ENCODE measurements at places on chromosomes 2 and 18.

DNA sequence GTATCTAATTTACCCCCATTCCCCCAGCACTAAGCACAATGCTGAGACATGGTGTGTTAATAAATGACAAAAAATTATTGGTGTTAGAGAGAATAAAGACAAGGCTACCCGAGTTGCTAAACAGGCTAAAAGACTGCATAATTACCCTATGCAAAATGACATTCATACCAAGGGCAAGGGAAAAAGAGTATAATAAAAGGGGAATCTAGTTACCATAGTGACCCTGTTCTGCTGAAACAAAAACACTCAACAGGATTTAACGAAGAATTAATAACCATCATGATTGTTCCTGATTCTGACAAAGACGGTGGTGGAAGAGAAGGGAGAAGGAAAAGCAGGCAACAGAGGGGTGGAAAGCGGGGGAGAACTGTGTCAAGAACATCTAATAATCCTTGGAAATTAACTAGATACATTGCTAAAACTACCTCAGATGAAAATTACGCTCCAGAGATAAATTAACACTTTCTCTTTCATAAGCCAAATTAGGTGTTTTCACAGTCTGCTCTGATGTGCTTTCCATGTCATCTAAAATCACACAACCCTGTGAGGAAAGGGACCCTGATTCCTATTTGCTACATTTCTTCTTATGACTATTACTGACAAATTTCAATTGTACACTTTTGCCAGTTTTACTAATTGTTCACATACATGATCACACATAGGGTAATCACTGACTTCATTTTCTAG is 25.5 kb downstream of the TTR start:
- DNase-seq = no peak

DNA sequence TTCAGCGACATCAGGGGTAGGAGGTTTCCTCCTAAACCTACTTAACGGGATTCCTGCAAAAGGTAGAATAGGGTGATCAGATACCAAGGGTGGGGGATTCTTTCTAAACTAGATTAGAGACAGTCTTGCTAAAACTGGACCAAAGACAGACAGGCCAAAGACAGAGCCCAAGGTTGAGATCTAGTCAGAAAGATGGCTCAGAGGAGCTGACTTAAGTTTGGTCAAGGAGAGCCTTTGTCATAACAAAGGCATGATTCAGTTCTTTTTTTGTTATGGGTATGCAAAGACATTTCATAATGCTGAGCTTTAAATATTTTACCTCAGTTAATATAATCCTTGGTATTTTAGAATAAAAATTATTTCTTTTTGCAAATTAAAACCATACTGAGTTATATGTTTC is 17.8 kb upstream of the GPR75 start:
- DNase-seq = no peak

GRCh38 chr2:95300450-95300849 is 3.3 kb downstream of the KCNIP3 start:
- no peak for DNase-seq

DNA sequence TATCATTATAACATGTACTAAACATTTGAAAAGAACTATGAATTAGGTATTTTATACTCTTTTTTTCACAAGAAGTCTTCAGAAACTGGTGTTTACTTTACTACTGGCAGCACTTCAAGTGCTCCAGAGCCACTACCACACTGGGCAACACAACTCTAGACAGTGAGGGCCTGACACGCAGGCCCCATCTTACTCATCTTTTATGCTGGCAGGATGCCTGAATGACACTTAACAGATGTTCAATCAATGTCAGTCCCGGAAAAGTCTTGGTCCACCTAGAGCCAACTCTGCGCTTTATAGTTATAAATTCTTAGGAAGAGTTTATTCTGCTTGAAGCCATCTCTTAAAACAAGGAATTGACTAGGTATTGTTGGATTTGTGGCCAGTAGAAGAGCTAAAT is 8.7 kb upstream of the WIPF1 start:
- DNase-seq = peak; percentile 78

DNA sequence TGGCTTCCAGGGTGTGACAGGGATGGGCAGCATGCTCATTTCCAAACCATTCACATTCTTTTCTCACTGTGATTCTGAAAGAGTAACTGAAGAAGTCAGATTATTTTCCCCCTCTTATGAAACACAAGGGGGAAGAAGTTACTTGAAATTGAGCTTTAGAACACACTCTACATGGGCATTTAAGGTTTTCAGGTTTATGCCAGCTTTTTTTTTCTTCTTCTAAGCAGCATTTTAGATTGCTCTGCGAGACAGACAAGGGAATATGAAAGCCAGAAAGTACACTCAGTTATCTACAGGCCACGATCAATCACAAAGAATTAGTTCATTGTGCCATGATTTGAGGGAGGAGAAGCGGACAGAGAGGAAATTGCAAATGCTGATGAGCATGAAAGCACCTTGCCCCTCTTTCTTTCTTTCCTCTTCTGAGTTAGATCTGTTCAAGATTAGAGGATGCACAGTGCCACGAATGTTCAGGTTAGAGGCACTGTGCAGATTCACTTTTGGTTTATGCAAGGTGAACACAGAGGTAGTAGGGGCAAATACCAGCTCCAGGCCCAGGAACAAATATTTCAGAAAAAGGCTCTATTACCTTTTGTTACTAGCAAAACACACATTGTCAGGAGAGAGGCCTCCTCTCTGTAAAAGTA is 49.2 kb downstream of the CXCR4 start:
- no peak for DNase-seq

DNA sequence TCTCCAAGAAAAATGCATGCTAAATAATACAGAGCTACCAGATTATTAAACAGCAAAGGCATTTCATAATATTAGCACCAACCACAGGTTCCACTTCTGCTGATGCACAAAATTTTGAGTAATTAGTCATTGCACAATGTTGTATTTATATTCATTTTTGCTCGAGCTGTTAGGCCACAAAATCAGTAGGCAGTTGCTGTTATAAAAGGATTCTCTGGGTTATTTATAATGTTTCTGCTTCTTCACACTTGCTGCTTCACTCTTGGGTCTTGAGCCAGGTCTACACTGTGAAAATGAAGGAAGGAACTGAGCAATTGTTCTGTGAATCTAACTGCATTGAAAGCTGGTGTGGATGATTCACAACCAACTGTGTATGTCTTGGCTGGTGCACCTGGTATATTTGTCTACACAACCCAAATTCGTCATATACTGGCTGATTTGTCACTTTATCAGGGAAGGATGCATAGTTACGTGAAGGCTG is 38.3 kb downstream of the MRPL33 start:
- DNase-seq = no peak

GRCh38 chr2:126503476-126503875 is 152.5 kb upstream of the GYPC start:
- no peak for DNase-seq

GRCh38 chr2:33195891-33196290 is 249.1 kb downstream of the LTBP1 start:
- DNase-seq = no peak

DNA sequence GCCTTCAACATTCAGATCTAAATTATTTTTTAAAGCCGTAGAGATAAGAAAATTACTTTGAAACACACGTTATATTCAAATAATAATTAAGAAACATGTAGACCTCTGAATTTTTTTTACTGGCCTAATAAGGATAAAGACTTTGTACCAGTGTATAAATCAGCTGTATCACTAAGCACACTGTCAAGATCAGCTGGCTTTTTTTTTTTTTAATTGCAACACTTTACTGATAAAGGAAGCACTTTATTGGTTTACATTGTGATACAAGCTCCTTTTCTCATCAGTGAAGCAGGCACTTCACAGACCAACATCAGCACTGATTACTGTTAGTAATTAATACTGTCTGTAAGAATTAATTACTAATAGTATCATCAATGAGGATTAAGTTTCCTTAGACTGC is 88.5 kb downstream of the RBBP8 start:
- DNase-seq = no peak

DNA sequence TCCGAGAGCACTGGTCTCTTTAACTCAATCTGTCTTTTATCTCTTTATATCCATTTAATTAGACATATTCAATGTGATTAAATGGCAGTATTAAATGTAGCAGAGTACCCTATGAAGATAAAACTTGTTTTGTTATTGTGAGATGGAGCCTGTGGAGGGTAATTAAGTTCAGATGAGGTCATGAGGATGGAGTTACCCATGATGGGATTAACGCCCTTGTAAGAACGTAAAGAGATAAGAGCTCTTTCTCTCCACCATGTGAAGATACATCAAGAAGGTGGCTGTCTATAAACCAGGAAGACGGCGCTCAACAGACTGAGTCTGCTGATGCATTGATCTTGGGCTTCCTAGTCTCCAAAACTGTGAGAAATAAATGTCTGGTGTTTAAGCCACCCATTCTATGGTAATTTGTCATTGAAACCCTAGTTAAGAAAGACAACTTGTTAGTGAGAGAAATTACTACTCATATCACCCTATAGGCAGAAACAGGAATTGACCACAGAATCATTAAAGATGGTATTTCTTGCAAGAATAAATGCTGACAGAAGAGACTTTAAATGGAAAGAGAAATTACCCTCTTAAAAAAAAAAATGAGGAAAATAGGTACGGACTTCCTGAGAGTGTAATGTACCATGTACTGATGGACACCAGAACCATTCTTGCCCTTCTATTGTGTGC is 738.7 kb upstream of the CHAC2 start:
- no peak for DNase-seq

DNA sequence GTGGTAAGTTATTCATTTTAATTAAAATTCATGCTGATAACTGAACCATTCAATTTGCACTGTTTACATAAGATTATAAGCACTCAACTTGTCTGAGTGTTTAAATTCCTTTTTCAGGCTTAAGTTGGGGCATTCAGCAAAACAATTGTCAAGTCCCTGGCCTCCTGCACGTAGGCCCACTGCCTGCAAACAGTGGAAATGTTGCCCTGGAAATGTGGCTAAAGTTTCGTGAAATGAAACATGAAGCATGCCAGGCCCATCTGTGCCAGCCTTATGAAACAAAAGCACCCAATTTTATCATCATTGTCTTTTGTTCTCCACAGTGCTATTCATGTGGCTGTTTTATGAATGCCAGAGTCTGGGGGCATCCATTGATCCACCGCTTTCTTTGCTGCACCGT is 163.7 kb downstream of the PTGR3 start:
- no peak for DNase-seq

DNA sequence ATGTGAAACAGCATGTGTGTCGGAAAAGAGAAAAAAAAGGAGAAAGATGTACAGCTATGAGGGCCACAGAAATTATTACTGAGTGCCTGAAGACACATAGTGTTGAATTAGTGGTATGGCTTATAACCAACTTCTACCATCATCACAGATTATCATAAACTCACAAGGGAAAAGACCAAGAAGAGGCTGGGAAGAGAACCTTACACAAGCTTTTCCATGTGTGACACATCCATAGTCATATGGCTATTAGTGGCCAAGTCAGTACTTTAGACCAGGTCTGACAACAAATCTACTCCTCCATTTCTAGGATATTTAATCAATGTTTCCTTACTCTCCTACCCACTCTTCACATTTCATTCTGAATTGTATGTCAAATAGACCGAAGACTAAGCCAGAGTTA is 3.5 kb upstream of the GALNT5 start:
- no peak for DNase-seq

- no peak for DNase-seq
Observed at GRCh38 chr2:70683455-70683854, 84.5 kb downstream of the ADD2 start.

DNA sequence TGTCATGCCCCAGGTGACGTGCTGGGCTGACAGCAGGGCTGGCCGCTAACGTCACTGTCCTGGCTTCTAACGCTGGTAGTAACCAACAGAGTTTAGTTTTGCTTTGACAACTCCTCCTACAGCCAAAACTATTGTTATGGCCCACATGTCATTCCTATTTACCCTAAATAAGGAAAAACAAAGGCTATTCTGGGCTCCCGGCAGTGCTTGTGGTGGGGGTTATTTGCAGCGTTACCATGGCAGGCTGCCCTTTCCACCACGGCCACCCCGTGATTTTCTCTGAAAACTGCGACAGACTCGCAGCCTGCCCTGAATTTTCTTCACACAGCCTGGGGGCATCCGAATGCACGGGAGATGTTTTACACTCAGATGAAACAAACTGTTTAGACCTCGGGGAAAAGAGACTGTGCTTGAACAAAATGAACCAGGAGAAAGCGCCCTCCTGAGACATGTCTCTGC is 115.2 kb downstream of the FAM210A start:
- no peak for DNase-seq

DNA sequence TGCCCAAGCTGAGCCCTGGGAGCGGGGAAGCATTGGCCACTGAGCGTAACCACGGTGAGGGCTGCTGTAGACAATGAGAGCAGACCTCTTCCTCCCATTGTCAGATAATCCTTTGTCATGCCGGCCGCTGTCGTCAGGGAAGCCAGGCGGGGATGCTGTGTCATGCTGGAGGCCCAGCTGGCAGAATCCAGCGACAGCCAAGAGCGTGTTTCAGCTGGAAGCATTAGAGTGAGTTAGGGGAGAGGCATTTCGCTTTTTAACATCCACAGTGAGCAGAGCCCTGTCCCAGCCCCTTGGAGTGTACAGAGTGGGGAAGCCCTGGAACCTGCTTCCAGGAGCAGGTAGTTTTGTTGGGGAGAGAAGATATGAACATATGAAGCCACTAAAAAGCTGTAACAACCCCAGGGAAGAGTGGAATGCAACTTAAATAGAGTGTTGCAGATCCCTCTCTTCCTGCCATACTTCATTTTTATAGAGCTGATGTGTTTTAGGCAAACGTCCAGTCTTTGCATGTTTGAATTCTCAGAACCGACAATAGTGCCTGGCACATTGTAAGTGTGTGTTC is 7.0 kb downstream of the CTIF start:
- DNase-seq = no peak

- peak; percentile 8 for DNase-seq
Observed at GRCh38 chr2:88059979-88060906, 4.7 kb upstream of the KRCC1 start.

DNA sequence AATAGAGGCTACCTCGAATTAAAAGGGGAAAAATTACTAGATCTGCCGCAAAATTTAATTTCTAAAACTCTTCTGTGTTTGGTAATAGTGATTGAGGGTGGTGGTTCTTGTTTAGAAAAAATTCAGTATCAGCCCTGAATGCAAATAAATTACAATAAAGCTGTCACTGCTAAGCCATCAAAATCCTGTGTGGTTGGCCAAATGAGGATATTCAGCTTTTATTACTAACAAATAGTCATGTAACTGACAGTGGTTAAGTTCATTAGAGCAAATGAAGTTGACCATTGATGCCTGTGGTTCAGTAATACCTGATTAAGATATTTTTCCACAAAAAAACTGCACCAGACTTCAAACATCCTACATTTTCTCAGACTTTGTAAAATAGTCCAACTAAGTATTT is 14.4 kb downstream of the PPP1CB start:
- no peak for DNase-seq
